ENCODE measurements at places on chromosomes 12 and 14.

- DNase-seq = no peak
Measured at GRCh38 chr12:124441443-124442194, 125.8 kb downstream of the NCOR2 start.

GRCh38 chr12:24560831-24561271, 388.1 kb downstream of the BCAT1 start:
- DNase-seq = no peak

GRCh38 chr12:30796313-30796780, 41.6 kb upstream of the CAPRIN2 start:
- DNase-seq = no peak

- DNase-seq = no peak
Measured at GRCh38 chr12:21604245-21605101, at the start of gene GYS2. Gene GYS2, minus strand, starts transcription at chr12:21604847. Its CDS starts 255 bp downstream, at chr12:21604592.

- DNase-seq = no peak
Measured at GRCh38 chr14:68548194-68549076, 244.4 kb downstream of the ZFP36L1 start.

GRCh38 chr12:54650409-54650808, 2.2 kb upstream of the DCD start:
- DNase-seq = no peak

DNA sequence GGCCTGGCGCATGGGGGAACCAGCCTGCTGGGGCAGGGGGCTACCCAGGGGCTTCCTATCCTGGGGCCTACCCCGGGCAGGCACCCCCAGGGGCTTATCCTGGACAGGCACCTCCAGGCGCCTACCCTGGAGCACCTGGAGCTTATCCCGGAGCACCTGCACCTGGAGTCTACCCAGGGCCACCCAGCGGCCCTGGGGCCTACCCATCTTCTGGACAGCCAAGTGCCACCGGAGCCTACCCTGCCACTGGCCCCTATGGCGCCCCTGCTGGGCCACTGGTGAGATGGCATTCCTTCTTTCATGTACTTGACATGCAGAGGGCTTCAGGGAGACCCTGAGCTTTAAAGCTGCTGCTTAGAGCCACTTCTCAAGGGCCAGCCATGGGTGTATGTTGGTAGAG, 9.0 kb downstream of the LGALS3 start:
- DNase-seq = no peak

GRCh38 chr14:104192146-104192882, 53.9 kb downstream of the KIF26A start:
- DNase-seq = no peak

- DNase-seq = no peak
Measured at GRCh38 chr12:28857369-28857768, 291.7 kb upstream of the FAR2 start.

DNA sequence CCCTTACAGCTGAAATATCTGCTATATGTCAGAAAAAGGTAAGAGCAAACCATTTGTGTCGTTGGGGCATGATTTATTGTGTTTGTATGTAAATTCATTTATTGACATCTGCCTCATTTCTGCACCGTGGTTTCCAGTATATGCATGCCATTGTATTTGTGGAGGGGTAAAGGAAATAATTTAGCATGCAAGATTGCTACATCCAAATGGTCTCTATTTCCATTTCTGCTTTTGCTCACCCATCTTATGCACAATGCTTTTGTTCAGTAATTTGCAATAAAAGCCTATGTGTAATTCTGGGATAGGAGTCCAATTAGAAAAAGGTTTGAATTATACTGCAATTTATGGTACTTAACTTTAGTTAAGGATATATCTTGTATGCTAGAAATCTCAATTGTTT, 101.8 kb downstream of the UNC79 start:
- no peak for DNase-seq

GRCh38 chr12:131827961-131828534, at the start of gene MMP17:
Gene MMP17, plus strand, starts transcription at chr12:131828393. Its CDS starts 102 bp downstream, at chr12:131828495.
- DNase-seq = no peak

GRCh38 chr14:74977164-74977900, 21.9 kb upstream of the PGF start:
- DNase-seq = no peak

DNA sequence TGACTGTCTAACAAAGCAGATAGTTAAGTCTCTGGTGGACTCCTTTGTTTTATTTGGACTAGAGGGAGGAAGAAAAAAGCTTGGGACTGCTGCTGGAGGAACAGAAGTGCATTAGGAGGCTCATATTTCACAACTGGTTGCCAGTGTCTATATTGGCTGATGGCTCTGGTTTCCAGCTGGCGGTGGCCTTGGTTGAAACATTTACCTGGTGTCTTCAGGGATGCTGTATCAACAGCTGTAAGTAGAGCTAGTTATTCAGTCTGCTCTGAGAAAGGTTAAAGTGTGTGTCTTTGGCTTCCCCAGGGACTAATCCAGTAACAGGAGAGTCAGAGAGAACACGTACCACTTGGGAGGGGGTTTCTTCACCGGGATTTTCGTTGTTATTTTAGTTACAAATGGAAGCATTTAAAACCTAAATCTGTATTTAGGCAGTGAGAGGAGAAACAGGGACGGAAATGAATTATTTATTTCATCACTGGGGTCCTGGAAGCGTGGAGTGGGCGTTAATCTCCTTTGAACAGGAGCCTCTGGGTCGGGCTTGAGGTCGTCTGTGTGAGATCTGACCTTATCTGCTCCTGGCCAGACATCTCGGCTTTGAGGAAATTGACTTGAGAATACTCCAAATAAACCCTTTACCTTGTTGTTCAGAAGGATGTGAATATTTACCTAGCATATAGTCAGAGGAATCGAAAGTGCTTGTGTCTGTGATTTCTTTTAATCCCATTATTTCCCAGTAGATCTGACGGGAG, 149.9 kb downstream of the NRXN3 start:
- peak; percentile 84 for DNase-seq

- DNase-seq = no peak
Measured at GRCh38 chr12:3888659-3889058, 15.5 kb upstream of the PARP11 start.

GRCh38 chr14:22423958-22424357, 165.1 kb downstream of the DAD1 start:
- DNase-seq = no peak

DNA sequence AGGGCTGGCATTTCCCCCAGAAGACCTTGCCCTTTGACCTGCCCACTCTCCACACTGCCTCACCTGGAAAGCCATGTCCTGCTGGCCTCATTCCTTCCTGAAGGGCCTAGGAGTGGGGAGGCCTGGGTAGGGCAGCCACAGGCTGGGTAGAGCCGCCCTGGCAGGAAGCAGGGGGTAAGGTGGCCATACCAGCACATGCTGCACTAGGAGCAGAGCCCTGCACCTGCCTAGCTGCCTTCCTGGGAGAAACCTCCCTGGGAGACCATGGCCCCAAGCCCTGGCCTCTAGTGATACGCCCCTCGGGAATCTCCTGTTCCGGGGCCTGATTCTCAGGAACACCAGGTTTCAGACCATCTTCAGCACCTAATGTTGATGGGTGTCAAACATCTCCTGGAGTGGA, 65.8 kb downstream of the TSPAN11 start:
- DNase-seq = no peak

- no peak for DNase-seq
Measured at GRCh38 chr14:33773205-33774030, 177.5 kb downstream of the EGLN3 start.

DNA sequence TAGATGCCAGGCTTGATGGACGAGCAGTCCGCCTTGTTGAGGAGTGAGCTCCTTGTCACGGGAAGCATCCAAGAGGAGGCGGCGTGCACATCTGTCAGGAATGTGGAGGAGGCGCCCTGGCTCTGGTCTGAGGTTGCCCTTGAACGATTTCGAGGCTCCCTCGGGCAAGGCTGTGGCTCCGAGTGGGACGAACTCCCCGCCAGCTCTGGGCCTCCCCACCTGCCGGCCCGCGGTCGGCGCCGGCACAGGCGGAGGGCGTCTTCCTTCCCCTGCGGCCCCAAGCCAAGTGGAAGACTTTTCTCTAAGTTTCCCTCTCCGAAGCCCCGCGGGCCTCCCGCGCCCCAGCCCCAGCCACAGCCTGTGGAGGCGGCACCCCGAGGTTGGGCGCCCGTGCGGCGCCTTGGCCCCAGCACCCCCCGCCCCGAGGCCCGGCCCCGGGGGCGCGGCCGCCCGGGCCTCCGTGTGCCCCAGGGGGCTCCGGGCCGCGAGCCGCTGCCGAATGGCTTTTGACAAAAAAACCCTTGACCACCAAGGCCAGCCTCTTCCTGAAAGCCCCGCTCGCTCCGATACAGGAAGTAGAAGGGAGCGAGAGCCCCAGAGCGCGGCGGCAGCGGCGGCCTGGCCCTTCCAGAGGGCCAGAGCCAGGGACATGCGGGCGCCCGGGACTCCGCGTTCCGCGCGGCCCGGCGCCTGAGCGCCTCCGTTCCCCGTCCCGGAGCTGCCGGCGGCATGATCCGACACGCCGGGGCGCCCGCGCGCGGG, at the start of gene RIN3:
RIN3 (plus strand) TSS at position 578 of the 762 bp plus-strand sequence; CDS start at position 730, 152 bp downstream.
- no peak for DNase-seq

DNA sequence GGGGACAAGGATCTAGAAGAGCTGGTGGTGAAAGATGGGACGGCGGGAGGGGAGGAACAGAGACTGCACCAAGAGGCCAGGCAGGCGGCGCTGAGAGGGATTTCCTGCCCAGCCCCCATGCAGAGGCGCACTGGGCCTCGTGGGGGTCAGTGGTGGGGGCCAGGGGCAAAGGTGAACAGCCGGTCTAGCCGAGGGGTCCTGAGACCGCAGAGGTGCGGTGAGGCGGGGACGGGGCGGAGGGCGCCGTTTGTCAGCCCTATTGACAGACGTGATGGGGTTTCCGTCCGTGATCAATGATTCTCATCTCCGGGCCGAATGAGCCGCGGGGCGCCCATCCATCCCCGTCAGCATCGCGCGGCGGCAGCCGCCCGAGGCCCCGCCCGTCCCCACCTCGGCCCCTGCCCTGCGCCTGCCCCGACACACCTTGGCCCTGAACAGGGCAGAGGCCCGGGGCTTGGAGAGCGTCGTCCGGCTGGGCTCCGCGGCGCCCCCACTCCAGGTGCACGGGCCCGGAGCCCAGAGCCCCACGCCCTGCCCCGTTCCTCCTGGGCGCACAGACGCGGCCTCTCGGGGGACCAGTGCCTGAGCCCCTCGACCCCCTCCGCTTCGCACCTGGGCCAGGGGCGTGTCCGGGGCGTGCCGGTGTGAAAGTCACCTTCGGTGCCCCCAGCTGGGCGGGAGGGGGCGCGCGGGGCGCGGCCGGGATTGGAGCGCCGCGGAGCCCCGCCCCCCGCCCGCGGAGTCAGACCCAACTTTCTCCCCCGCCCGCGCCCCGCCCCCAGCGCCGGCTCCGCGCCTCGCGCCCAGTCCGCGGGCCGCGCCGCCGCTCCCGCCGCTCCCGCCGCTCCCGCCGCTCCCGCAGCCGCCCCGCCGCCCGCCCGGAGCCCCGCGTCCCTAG, at the start of gene NXPH4:
NXPH4 (plus strand) TSS at position 781 of the 898 bp plus-strand sequence. CDS start 176 bp downstream, outside the sequence.
- DNase-seq = peak; percentile 41

DNA sequence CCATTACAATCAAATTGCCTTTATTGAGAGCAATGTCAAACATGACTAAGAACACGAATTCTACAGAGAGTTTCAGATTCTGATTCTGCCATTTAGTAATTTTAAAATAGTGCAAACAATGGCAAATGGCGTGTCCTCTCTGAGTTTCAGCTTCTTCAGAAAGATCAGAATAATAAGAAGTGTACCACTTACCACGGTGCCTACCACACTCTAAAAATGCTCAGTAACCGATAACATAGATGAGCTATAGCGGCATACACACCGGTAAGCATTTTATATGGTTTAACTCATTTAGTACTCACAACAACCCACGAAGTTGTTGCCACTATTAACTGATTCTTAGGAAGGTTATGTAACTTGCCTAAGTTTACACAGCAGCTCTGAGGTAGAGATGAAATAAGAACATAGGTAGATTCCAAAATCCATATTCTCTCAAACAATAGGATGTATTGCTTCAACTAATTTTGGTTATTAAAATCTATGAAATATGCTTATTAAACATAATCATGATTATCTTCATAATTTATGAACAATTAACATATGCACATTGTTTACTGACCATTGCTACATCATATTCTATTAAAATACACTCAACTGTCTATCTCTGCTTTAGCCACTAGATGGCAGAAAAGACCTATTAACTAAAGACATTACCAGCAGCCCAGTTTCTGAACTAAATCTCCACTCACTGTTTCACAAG, 38.3 kb downstream of the SLC6A15 start:
- DNase-seq = peak; percentile 33

- DNase-seq = no peak
Measured at GRCh38 chr12:26869104-26869494, 36.1 kb upstream of the ITPR2 start.

DNA sequence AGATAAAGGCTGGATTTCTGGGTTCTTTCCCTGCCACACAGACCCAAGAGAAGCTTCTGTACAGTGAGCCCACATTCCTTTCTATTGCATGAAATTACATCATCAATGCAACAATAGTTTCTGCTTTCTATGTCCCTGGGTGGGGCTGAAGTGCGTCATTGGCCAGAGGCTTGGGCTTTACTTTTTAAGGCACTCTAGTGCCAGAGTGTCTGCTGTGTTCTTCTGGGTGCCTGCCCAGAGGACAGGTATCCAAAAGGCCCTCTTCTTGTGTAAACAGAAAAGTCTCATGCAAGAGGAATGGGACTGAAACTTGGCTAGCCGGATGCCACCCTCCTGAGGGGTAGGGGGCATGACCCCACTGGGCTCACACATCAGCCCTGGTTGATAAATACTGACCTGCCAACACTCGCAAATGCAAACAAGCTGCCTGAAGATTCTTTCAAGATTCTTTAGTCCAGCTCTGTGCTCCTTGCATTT, 5.9 kb downstream of the KRT86 start:
- peak; percentile 6 for DNase-seq

GRCh38 chr12:50415899-50416479, 15.3 kb downstream of the LARP4 start:
- no peak for DNase-seq

DNA sequence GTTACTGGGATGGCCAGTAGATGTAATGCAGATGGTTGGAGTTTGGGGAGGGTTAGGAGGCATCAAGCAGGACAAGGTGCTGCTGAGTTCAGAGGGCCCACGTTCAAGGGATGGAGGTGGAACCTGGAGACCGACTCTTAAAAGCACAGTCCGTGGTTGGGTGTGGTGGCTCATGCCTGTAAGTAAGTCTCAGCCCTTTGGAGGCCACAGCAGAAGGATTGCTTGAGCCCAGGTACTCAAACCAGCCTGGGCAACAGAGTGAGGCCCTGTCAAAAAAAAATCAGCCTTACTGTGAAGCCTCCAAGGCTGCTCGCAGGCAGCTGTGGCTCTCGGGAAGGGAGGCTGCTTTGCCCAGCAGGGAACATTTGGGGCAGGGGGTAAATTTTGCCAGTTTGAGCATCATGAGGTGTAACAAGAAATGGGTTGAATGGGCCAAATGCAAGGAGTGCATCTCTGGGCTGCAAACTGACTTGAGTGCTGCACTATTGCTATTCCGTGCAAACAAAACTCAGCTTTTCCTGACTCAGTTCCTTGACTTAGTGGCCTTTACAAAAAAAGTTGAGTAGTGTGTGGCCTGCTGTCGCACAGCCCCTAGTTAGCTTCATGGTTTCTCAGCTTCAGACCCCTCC, 55.0 kb downstream of the ANAPC7 start:
- DNase-seq = no peak

- no peak for DNase-seq
Measured at GRCh38 chr12:51994959-51995358, 11.8 kb upstream of the TAMALIN start.
